Calu3 (cell line): ENCODE measurements at places on chromosomes 6 and 20. TPM values are rescaled to one million over a fixed set of nuclear protein-coding genes. Genes with fewer than 3 reads are reported as not detected.
A peak's percentile ranks its signal among the peaks of the same experiment; 100 is the strongest.

- H3K36me3 ChIP-seq: no peaks in the 10 kb centered on the region
- no peak overlapping the region for H3K4me3 ChIP-seq
- H3K27ac ChIP-seq: no peak overlapping the region
Measured at GRCh38 chr6:12386816-12387215, 96.7 kb downstream of the EDN1 start.

DNA sequence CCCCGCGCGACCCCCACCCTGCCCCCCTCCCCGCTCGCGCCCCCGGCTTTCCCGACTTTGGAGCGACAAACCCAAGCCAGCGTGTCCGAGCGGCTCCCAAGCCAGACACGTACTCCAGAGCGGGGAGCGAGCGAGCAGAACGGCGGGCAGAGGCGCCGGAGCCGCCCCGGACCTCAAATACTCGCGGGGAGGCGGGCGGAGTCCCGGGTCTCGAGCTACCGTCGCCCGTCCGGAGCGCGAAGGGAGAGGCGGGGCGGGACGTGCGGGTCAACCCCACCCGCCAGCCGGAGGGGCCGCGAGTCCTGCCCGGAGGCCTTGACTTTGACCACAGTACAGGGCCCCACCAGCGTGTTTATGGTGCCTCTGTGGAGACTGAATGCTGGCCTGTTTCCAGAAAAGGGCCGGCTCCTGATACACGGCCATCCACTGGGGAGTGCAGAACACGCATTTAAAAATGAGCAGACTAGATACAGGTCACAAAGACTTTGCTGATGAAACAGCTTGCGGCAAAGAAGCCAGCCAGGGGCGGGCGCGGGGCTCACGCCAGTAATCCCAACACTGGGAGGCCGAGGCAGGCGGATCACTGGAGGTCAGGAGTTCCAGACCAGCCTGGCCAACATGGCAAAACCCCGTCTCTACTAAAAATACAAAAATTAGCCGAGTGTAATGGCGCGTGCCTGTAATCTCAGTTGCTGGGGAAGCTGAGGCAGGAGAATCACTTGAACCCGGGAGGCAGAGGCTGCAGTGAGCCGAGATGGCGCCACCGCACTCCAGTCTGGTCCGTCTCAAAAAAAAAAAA is at the start of gene SERPINB6:
SERPINB6 (minus strand) TSS at position 148 of the 799 bp plus-strand sequence. CDS start 12,235 bp downstream, outside the sequence.
- H3K27ac ChIP-seq: peak within 1 kb of the TSS; percentile 80
- H3K36me3 ChIP-seq: peaks cover 17% of the 10 kb centered on the region
- H3K4me1 ChIP-seq: peaks cover 9% of the 10 kb centered on the region
- H3K4me3 ChIP-seq: peak within 1 kb of the TSS; percentile 69

GRCh38 chr6:121105461-121105860 is 228.8 kb downstream of the TBC1D32 start:
- no peaks in the 10 kb centered on the region for H3K36me3 ChIP-seq
- no peaks in the 10 kb centered on the region for H3K4me1 ChIP-seq
- no peak overlapping the region for H3K4me3 ChIP-seq

DNA sequence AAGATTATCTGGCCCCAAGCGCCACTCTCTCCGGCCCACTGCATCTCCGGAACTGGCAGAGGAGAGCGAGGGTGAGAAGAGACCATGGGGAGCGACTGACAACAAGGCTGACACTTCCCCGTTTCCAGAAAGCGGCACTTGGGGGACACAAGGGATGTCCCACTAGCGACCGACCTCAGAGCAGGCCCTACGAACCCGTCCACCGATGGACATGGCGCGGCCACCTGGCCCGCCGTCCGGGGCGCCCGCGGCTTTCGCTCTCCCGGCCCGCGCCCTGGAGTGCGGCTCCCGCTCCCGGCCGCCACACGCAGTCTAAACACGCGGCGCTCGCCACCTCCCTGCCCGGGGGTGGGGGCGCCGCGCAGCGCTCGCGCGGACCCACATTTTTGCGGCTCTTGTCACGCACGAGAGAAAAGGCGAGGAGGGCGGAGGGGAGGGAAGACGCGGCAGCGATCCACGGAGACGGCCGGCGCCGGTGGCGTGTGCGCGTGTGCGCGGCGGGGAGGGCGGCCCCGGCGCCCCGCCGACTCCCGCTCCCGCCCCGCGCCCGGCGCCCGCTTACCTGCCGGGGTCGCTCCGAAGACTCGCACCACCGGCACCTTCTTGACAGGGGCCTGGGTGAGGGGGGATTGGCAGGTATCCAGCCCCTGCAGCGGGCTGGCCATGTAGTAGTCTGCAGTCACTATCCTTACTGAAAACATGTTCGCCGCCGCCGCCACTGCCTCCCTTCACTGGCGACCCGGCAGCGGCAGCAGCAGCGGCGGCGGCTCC is 645 bp downstream of the REV3L start:
- peaks cover 19% of the 10 kb centered on the region for H3K4me1 ChIP-seq
- peak overlapping the region; percentile 93 for H3K4me3 ChIP-seq
- peaks cover 41% of the 10 kb centered on the region for H3K36me3 ChIP-seq
- peak overlapping the region; percentile 99 for H3K27ac ChIP-seq

DNA sequence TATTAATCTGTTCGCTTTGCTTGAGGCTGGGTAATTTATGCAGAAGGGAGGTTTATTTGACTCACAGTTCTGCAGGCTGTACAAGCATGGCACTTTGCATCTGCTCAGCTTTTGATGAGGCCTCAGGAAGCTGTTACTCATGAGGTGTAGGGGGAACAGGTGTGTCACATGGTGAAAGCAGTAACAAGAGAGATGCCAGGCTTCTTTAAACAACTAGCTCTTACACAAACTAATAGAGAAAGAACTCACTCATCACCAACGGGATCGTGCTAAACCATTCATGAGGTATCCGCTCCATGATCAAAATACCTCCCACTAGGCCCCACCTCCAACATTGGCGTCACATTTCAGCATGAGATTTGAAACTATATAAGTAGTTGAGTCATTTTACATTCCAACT is 34.4 kb upstream of the GCLC start:
- H3K36me3 ChIP-seq: no peaks in the 10 kb centered on the region
- DNase-seq: no peak
- no peak overlapping the region for H3K27ac ChIP-seq
- H3K4me3 ChIP-seq: no peak overlapping the region

DNA sequence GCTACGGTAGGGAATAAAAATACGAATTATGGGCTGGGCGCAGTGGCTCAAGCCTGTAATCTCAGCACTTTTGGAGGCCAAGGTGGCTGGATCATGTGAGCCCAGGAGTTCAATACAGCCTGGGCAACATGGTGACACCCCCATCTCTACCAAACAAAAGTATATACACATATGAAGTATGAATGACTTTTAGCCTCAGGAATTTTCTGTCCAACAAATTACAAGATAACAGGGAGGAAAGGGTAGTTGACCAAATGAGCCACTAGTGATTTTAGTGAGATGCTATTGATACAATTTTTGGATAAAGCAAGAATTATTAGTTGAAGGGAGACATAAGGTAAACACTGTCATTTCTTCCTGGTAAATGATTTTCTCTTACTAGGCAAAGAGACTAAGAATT is 328.2 kb downstream of the SYNE1 start:
- no peak overlapping the region for H3K27ac ChIP-seq
- H3K4me3 ChIP-seq: no peak overlapping the region
- H3K27me3 ChIP-seq: no peaks in the 10 kb centered on the region
- no peaks in the 10 kb centered on the region for H3K4me1 ChIP-seq
- no peak for DNase-seq

DNA sequence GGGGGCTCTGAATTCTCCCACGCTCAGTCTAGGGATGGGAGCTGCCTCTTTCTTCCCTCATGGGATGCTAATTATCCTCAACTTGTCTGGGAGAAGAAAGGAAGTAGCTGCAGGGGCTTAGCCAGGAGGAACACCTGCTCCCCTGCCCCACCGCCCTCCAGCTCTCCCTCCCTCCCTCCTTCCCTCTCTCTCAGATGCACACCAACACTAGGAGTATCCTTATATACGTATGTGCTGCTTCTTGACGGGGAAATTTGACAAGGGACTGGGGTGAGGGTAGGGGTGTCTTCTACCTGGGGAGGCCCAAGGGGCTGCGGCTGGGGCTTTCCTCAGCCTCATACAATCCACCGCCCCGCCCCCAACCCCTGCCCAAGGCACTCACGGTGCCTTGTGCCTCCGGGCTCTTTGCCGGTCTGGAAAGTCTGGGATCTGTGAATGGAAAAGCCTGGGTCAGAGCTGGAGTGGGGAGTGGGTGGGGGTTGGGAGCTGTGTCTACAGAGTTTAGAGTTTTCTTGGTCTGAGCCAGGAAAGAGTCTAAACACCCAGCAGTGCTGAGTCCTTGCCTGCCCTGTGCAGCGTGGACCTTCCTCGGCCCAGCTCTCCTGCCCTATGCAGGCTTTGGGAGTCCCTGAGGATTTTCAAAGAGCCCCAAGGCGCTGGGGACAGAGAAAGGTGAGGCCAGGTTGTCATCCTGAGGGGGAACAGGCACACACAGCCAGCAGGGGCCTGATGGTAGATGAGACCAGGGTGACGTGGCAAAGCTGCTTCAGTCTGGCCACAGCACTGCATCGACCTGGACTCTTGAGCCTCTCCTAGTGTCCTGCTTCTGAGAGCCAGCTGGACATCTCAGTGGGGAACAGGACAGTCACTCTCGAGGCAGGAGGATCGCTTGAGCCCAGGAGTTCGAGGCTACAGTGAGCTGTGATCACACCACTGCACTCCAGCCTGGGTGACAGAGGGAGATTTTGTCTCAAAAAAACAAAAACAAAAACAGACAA is 29.3 kb upstream of the EMILIN3 start:
- H3K27me3 ChIP-seq: no peaks in the 10 kb centered on the region
- DNase-seq: no peak
- H3K27ac ChIP-seq: no peak overlapping the region

GRCh38 chr6:73728548-73729205 is 32.7 kb downstream of the CD109 start:
- no peak overlapping the region for H3K27ac ChIP-seq
- H3K27me3 ChIP-seq: no peaks in the 10 kb centered on the region
- no peaks in the 10 kb centered on the region for H3K36me3 ChIP-seq
- no peak overlapping the region for H3K4me3 ChIP-seq
- DNase-seq: no peak
- no peaks in the 10 kb centered on the region for H3K4me1 ChIP-seq

GRCh38 chr6:109901976-109902375 is 76.1 kb upstream of the GPR6 start:
- no peak overlapping the region for H3K27ac ChIP-seq
- DNase-seq: no peak
- no peaks in the 10 kb centered on the region for H3K36me3 ChIP-seq
- H3K27me3 ChIP-seq: no peaks in the 10 kb centered on the region

DNA sequence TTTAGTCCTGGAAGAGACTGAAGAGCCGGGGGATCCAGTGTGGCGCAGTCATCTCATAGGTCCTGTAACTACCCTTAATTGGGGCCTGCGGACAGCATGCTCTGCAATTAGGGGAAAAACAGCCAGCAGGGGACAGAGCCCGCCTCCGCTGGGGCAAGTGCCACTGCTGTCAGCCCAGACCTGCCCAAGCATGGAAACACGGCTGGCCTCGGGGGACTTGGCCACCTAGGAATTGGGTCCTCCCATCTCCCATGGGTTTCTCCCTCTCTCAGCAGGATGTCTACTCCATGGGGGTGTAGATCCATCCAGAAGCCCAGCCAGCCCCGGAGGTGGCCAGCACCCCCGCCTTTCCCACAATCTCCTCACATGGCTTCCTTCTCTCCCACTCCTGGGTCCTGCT is 3.6 kb downstream of the GHRH start:
- no peak for DNase-seq
- H3K27ac ChIP-seq: no peak overlapping the region

GRCh38 chr6:113170454-113170853 is 686.7 kb upstream of the MARCKS start:
- no peaks in the 10 kb centered on the region for H3K4me1 ChIP-seq
- no peaks in the 10 kb centered on the region for H3K27me3 ChIP-seq
- H3K36me3 ChIP-seq: no peaks in the 10 kb centered on the region
- no peak overlapping the region for H3K4me3 ChIP-seq
- H3K27ac ChIP-seq: no peak overlapping the region

DNA sequence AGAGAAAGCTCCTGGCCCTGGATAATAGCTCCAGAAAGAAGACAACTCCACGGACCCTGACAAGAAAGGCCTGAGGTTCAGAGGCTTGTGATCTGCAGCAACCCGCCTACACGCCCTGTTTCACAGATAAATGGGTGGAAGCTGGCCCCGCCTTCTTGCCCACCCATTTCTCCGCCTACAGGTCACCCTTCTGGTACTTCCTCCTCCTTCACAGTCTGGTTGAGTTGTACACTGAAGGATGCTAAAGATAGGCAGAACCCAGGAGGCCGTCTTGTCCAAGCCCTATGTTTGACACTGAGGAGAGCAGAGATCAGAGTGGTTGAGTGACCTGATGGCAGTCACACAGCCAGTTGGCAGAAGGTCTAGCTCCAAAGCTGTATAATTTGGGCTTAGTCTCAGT is 34.2 kb upstream of the MDGA1 start:
- peak; percentile 46 for DNase-seq
- H3K27ac ChIP-seq: no peak overlapping the region
- no peaks in the 10 kb centered on the region for H3K4me1 ChIP-seq
- no peaks in the 10 kb centered on the region for H3K36me3 ChIP-seq

GRCh38 chr6:46772762-46773161 is 20.4 kb upstream of the MEP1A start:
- no peaks in the 10 kb centered on the region for H3K27me3 ChIP-seq
- H3K4me3 ChIP-seq: no peak overlapping the region
- no peak overlapping the region for H3K27ac ChIP-seq
- no peak for DNase-seq

DNA sequence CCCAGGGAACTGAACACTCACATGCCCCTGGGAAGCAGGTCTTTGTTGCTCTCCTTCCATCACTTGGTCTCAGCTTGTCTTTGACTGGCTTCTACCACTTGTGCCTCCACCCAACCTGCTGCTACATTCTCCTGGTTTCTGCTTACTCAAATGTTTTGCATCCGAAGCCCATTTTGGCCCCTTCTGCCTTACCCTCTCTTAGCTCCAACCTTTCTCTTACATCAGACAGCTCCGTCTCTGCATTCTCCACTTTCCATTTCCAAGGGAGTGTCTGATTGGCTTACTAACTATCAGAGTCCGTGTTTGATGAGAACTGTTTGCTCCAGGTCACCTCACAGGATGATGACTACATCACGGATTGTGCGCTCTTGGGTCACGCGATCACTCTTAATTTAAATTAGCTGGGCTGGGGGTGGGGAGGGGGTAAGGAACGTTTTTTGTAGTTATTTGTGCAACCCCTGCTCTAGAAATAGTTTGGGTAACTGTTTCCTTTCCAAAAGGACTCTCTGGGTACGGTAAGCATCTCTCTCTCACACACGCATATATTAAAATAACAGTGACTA is 844 bp upstream of the ABRACL start:
- H3K36me3 ChIP-seq: peaks cover 19% of the 10 kb centered on the region
- peak; percentile 24 for DNase-seq
- H3K4me1 ChIP-seq: peaks cover 15% of the 10 kb centered on the region
- no peaks in the 10 kb centered on the region for H3K27me3 ChIP-seq
- H3K4me3 ChIP-seq: no peak overlapping the region

GRCh38 chr20:2575682-2576081 is 39.3 kb downstream of the TMC2 start:
- DNase-seq: no peak
- H3K27ac ChIP-seq: no peak overlapping the region
- H3K36me3 ChIP-seq: no peaks in the 10 kb centered on the region
- H3K4me1 ChIP-seq: no peaks in the 10 kb centered on the region
- H3K4me3 ChIP-seq: no peak overlapping the region

GRCh38 chr6:160871320-160871719 is 120.2 kb upstream of the MAP3K4 start:
- no peaks in the 10 kb centered on the region for H3K4me1 ChIP-seq
- no peak overlapping the region for H3K4me3 ChIP-seq
- no peak for DNase-seq
- H3K27me3 ChIP-seq: no peaks in the 10 kb centered on the region

GRCh38 chr6:91029211-91029610 is 442.3 kb upstream of the MAP3K7 start:
- DNase-seq: no peak
- no peaks in the 10 kb centered on the region for H3K36me3 ChIP-seq
- H3K4me1 ChIP-seq: no peaks in the 10 kb centered on the region

The POM121L2 gene
- not detected in 2 replicates for total RNA-seq

The RIPPLY2 gene
- total RNA-seq: 0.31 TPM in 1 of 2 replicates, not detected in the other

The STMN3 gene
- 2.0 and 2.3 TPM in 2 replicates for total RNA-seq

The FAM184A gene
- 8.2 and 8.6 TPM in 2 replicates for total RNA-seq

The HSPA1L gene
- total RNA-seq: 4.2 and 4.3 TPM in 2 replicates

The LHFPL5 gene
- total RNA-seq: 0.42 and 0.66 TPM in 2 replicates

The LY6G6D gene
- not detected in 2 replicates for total RNA-seq
